ENCODE measurements at places on chromosomes 1 and 21. TPM values are rescaled to one million over a fixed set of nuclear protein-coding genes. Genes with fewer than 3 reads are reported as not detected.
A peak's percentile ranks its signal among the peaks of the same experiment; 100 is the strongest.

DNA sequence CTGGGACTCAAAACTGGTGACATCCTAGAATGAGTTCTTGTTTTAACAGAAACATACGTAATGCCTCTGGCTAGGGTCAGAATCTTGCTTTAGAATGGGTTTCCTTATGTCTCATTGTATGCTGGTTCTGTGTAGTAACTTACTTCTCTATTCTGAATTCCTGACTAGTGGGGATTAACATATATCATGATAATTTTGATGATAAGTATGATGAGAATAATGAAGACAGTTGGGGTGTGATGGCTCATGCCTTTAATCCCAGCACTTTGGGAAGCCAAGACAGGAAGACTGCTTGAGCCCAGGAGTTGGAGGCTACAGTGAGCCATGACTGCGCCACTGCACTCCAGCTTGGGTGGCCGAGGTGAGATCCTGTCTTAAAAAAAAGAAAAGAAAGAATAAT, 31.7 kb upstream of the CDC42BPA start:
- H3K27me3 ChIP-seq = no peaks in the 10 kb centered on the region
- DNase-seq = no peak
- H3K4me1 ChIP-seq = no peaks in the 10 kb centered on the region
- no peak overlapping the region for H3K27ac ChIP-seq
- no peaks in the 10 kb centered on the region for H3K36me3 ChIP-seq
- H3K4me3 ChIP-seq = no peak overlapping the region

- H3K27me3 ChIP-seq = no peaks in the 10 kb centered on the region
- no peaks in the 10 kb centered on the region for H3K4me1 ChIP-seq
- no peak overlapping the region for H3K27ac ChIP-seq
These were observed 26.7 kb upstream of the CYP4X1 start for GRCh38 chr1:46996659-46997281.

- no peaks in the 10 kb centered on the region for H3K36me3 ChIP-seq
- peaks cover 42% of the 10 kb centered on the region for H3K4me1 ChIP-seq
- H3K4me3 ChIP-seq = no peak overlapping the region
- no peak overlapping the region for H3K27ac ChIP-seq
- DNase-seq = no peak
- H3K27me3 ChIP-seq = no peaks in the 10 kb centered on the region
These were observed 5.2 kb downstream of the COQ8A start for GRCh38 chr1:226945106-226945857.

GRCh38 chr1:202835548-202836072, 24.9 kb downstream of the PCAT6 start:
- H3K27me3 ChIP-seq = no peaks in the 10 kb centered on the region
- no peaks in the 10 kb centered on the region for H3K4me1 ChIP-seq

- no peaks in the 10 kb centered on the region for H3K27me3 ChIP-seq
- no peak overlapping the region for H3K27ac ChIP-seq
- no peak overlapping the region for H3K4me3 ChIP-seq
- no peaks in the 10 kb centered on the region for H3K36me3 ChIP-seq
- no peak for DNase-seq
These were observed 33.5 kb downstream of the SYF2 start for GRCh38 chr1:25198663-25199252.

- DNase-seq = no peak
- no peaks in the 10 kb centered on the region for H3K4me1 ChIP-seq
- H3K36me3 ChIP-seq = no peaks in the 10 kb centered on the region
- H3K27ac ChIP-seq = no peak overlapping the region
- H3K27me3 ChIP-seq = no peaks in the 10 kb centered on the region
- no peak overlapping the region for H3K4me3 ChIP-seq
These were observed 101.3 kb upstream of the KCNE2 start for GRCh38 chr21:34262469-34262845.

- no peaks in the 10 kb centered on the region for H3K27me3 ChIP-seq
- H3K4me1 ChIP-seq = no peaks in the 10 kb centered on the region
- no peak for DNase-seq
- no peak overlapping the region for H3K4me3 ChIP-seq
- no peaks in the 10 kb centered on the region for H3K36me3 ChIP-seq
These were observed 32.0 kb downstream of the RPS6KC1 start for GRCh38 chr1:213083112-213083445.

DNA sequence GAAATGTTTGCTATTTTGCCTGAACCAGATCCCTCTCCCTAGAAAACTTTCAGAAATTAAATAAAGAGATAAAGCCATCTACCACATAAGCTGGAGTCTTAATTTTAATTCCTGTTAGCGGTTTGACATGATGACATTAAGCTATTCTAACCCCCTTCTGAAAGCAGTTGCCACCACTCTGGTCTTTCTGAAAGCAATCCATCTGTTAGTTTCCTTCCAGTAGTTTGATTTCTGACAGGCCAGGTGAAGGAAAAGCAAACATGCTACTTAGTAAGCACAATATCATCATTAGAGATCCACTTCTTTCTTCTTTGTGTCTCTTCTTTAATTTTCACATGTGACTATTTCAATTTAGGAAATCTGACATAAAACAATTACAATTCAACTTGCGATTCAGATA, 39.9 kb downstream of the RGL1 start:
- H3K27me3 ChIP-seq = no peaks in the 10 kb centered on the region
- H3K4me3 ChIP-seq = no peak overlapping the region
- H3K27ac ChIP-seq = no peak overlapping the region
- no peaks in the 10 kb centered on the region for H3K36me3 ChIP-seq

DNA sequence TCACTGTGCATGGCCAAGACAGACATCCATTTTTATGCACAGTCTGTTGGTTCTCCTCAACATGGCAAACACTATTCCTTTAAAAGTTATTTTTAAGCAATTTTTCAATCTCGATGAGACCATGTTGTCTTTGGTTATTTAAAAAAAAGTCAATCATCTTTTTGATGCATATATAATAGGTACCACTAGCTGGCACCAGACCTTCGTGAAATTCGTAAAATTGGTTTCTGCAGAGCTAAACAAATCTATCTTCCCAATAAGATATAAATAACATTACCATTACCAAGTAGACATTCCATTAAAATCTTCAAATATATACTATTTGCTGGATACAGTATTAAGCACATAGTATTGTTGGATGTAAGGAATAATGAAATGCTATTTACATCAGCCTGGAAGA, 220.0 kb upstream of the GREM2 start:
- no peaks in the 10 kb centered on the region for H3K36me3 ChIP-seq
- no peak overlapping the region for H3K4me3 ChIP-seq
- H3K27ac ChIP-seq = no peak overlapping the region
- no peaks in the 10 kb centered on the region for H3K27me3 ChIP-seq

- H3K4me1 ChIP-seq = peaks cover 24% of the 10 kb centered on the region
- no peak for DNase-seq
- no peak overlapping the region for H3K4me3 ChIP-seq
- peak overlapping the region; percentile 34 for H3K27ac ChIP-seq
- H3K36me3 ChIP-seq = no peaks in the 10 kb centered on the region
These were observed 18.8 kb downstream of the SZRD1 start for GRCh38 chr1:16385659-16386453.

DNA sequence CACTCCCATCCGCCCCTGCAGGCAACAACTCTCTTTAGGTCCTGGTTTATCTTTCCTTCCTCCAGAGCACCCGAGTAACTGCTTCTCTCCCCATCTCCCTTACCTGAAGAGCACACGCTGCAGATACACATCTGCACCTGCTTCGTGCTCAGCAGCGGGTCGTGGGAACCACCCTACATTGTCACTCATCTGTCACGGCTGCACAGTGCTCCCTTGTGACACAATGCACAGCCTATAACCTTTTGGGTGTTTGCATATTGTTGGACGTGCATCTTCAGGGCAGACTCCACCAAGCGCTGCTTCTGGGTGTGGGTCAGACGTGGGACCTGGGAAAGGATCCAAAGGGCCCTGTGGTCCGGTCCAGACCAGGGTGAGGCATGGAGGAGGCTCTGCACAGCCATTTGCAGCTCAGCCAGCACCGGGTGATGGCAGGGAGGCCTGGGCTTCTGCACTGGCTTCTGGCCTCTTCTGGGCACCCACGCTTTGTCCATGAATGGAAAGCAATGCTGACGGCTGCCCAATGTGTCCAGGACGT, 42.5 kb downstream of the WDR4 start:
- H3K27me3 ChIP-seq = no peaks in the 10 kb centered on the region
- H3K4me3 ChIP-seq = no peak overlapping the region
- no peak overlapping the region for H3K27ac ChIP-seq
- H3K4me1 ChIP-seq = peaks cover 2% of the 10 kb centered on the region

GRCh38 chr1:101929343-101929742, 67.4 kb downstream of the OLFM3 start:
- no peak for DNase-seq
- H3K27ac ChIP-seq = no peak overlapping the region
- H3K4me3 ChIP-seq = no peak overlapping the region
- H3K27me3 ChIP-seq = no peaks in the 10 kb centered on the region
- no peaks in the 10 kb centered on the region for H3K4me1 ChIP-seq

- H3K27me3 ChIP-seq = no peaks in the 10 kb centered on the region
- DNase-seq = no peak
These were observed 8.7 kb downstream of the CAPZB start for GRCh38 chr1:19476450-19477190.

DNA sequence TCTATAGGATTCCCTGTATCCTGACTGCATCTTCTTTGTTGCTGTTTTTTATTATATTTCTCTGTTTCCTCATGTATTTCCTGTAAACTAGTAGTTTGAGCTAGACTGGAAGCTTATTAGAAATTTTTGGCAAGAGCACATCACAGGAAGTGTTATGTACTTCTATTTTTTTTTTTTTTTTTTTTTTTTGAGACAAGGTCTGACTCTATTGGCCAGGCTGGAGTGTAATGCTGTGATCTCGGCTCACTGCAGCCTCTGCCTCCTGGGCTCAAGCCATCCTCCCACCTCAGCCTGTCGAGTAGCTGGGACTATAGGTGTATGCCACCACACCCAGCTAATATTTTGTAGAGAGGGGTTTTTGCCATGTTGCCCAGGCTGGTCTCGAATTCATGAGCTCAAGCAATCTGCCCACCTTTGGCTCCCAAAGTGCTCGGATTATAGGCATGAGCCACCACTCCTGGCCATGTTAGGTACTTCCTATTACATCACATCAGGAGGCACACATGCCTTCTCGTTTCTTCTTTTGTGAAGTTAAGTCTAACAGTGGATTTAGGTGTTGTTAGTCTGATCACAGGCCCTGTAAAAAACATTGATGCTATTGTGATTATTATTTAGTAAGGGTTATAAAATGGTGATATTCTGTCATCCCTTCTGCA, 12.5 kb downstream of the C1orf21 start:
- no peak for DNase-seq
- H3K4me3 ChIP-seq = no peak overlapping the region
- H3K27me3 ChIP-seq = no peaks in the 10 kb centered on the region
- H3K4me1 ChIP-seq = peaks cover 2% of the 10 kb centered on the region
- H3K27ac ChIP-seq = no peak overlapping the region

The EDARADD gene
- total RNA-seq = 0.48 TPM

The KLF18 gene
- total RNA-seq = not detected

The CELA3B gene
- not detected for total RNA-seq

The METTL25B gene
- 22.4 TPM for total RNA-seq

The CLCA4 gene
- total RNA-seq = not detected

The SPAG17 gene
- total RNA-seq = 1.7 TPM

The NT5C1A gene
- 1.7 TPM for total RNA-seq

All from ovary (tissue), 10 donors.